ENCODE measurements at places on chromosomes 12 and 14.

- DNase-seq: no peak
These were observed 39.3 kb upstream of the RTRAF start for GRCh38 chr14:51950007-51950406.

GRCh38 chr14:64880221-64881121 is 764 bp upstream of the SPTB start:
- peak; percentile 14 for DNase-seq

DNA sequence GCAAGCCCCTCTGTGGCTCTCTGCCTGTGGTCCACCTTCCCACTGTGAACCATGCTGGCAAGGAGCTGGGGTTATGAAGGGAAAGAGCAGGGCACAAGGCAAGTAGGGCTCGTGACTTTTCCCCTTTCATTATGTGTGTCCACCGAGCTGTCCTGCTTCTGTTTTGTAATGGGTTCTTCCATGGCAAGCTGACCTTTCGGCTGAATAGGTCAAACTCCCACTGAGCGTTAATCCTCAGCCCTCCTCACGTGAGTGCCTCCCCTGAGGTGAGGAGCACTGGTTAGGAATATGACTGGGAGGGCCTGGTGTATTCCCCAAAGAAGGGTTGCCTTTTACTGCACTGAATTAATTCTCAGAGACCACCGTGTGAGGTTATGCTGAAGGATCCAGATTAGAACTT is 424.3 kb downstream of the NPAS3 start:
- no peak for DNase-seq

DNA sequence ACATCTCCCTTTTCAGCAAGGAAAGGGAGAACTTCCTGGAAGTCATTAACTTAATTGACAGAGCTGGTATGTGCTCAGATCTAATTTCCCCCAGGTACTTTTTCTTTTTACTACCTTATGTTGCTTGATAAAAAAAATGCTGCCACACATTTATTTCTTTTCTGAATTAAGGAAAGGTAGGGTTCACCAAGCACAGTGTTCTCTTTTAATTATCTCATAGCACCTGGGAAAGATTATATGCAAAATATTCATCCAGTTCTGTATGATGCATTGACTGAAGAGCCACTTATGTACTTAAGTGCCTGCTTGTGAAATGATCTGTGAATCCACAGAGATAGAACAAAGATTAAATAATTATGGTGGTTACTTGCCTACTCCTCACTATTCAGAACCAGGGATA is 25.1 kb downstream of the KCNC2 start:
- no peak for DNase-seq

- DNase-seq: peak; percentile 18
These were observed at the start of gene ISM2 for GRCh38 chr14:77498120-77498979. ISM2 (minus strand) TSS chr14:77498816; CDS start chr14:77498793, 23 bp downstream.

GRCh38 chr12:66392266-66392915 is 90.1 kb downstream of the HELB start:
- no peak for DNase-seq

GRCh38 chr12:59808317-59808910 is 212.6 kb downstream of the SLC16A7 start:
- DNase-seq: no peak

DNA sequence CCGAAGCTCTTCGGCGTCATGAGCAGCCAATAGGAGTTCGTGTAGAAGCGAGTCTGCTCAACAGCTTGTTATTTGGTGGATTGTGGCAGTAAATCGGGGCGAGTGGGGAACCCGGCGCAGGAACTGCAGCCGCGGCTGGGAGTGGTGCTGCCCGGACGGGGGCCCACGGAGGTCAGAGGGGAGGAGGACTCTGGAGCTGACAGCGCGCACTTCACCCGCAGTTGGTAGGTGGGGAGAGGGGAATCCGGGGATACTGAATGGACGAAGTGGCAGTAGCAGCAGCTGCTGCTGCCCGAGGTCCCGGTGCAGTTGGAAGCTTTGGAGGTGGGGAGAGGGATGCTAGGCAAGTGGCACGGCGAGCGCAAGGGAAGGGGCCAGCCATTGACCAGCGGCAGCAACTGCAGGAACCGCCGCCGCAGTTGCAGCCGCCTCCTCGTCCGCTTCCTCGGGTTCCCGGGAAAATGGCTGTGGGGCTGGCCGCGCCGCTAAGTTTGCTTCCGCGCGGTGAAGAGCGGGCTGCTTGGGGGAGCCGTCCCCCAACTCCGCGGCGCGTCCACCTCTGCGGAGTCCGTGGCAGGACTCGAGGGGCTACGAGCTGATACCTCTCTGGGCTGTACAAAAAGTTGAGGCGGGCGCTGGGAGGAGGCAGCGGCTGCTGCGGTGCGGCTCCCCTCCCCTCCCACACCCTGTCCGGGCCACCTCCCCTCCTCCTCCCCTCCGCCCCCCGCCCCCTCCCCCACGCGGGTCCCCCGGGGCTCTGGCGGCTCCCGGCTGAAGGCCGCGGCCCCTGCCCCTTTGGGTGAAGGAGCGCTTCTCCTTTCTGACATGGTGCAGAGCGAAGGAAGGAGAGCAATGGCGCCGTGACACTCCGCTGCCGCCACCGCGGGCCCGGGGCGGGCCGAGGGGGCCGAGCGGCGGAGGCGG is at the start of gene ARID4A:
ARID4A (plus strand) TSS at position 79 of the 924 bp plus-strand sequence. CDS start 1,300 bp downstream, outside the sequence.
- peak; percentile 59 for DNase-seq

- DNase-seq: no peak
These were observed 3.1 kb downstream of the FKBP4 start for GRCh38 chr12:2797721-2798418.

DNA sequence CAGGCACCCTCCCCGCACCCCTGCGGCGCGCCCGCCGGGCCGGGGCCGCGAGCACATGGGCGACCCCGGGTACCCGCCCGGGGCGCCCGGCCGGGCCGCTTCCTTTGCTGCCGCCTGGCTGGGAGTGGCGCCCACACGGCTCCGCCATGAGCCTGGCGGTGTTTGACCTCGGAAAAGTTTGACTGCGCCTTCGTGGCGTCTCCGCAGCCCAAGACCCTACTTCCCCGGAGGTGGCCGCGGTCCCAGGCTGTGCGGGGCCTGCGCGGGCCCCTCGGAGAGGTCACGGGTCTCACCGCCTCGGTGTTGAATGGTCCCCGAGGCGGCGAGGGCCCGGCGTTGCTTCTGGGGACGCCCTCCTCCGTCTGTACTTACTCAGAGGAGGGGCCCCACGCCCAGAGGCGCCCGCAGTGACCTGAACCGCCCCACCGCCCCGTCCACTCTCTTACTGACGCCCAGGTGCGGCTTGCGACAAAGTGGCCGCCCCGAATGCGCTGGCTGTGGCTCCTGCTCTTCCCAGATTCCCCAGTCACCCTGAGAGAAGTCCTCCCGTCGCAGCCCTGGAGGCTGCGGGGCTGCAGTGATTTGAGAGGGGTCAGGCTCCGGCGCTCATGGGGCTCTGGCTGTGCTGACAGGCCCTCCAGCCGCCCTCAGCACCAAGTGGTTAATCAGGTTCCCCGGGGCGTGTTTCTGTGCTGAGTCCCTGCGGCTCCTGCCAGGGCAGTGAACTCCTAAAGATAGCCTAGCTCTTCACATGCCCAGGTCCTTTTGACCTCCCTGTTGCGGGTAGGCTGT is 5.8 kb downstream of the KMT5A start:
- DNase-seq: peak; percentile 23

GRCh38 chr12:87047691-87048090 is 791.5 kb upstream of the MGAT4C start:
- no peak for DNase-seq

GRCh38 chr14:100715803-100716202 is 10.9 kb upstream of the DLK1 start:
- DNase-seq: no peak

GRCh38 chr12:130970165-130970907 is 16.6 kb downstream of the ADGRD1 start:
- DNase-seq: no peak

- no peak for DNase-seq
These were observed 75.0 kb downstream of the TGFB3 start for GRCh38 chr14:75906680-75907280.

- no peak for DNase-seq
These were observed 76.3 kb downstream of the RIMBP2 start for GRCh38 chr12:130639476-130640424.

- DNase-seq: no peak
These were observed 65.2 kb downstream of the WIF1 start for GRCh38 chr12:65055859-65056258.

- no peak for DNase-seq
These were observed 18.0 kb upstream of the PRPF39 start for GRCh38 chr14:45065956-45066355.

GRCh38 chr12:9634177-9634803 is 26.6 kb upstream of the KLRB1 start:
- DNase-seq: peak; percentile 27

GRCh38 chr14:77037215-77037937 is 8.9 kb upstream of the IRF2BPL start:
- DNase-seq: no peak

DNA sequence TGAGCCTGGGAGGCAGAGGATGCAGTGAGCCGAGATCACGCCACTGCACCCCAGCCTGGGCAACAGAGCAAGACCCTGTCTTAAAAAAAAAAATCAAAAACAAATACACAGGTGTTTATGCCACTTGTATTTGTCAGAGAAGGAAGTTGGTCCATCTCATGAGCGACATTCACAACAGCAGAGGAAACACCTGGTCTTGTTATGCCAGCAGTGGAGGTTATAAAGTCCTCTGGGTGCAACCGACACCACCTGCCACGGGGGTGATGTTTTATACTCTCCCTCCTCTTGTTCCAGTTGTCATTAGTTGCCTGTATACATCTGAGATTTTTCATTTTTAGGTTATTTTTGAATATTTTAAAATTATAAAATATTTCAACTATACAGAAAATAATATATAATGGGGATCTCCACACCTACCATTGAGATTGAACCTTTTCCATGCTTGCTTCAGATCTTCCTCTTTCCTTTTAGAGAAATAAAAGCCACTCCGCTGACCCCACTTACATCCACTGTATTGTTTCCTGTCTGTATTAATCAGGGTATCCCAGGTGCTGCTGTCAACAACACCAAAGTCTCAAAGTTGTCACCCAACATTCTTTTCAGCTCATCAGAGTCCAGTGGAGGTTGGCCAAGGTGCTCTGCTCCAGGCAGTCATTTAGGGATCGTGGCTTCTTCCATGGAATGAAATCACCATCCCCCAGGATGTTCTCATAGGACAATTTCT is 65.1 kb downstream of the RNFT2 start:
- DNase-seq: no peak

DNA sequence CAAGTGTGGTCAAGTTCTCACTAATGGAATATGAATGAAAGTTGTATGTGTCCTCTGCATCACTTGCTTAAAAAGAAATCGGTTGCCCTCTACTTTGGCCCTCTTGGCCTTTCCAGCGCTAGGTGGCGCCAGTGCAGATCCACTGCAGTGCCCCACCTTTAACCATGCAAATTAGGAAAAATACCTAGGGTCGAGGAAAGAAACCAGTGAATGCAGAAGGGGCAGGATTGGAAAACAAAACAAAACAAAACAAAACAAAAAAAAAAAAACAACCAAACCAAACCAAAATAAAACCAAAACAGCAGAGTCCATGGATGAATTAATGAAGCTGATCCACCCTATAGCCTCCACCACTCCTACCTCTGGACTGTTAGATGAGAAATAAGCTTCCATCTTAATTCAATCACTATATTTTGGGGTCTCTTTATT is 12.9 kb upstream of the NEMF start:
- DNase-seq: peak; percentile 41

- no peak for DNase-seq
These were observed 121.8 kb downstream of the BBS10 start for GRCh38 chr12:76226397-76226796.

- DNase-seq: no peak
These were observed 53.0 kb downstream of the YLPM1 start for GRCh38 chr14:74816124-74816523.

DNA sequence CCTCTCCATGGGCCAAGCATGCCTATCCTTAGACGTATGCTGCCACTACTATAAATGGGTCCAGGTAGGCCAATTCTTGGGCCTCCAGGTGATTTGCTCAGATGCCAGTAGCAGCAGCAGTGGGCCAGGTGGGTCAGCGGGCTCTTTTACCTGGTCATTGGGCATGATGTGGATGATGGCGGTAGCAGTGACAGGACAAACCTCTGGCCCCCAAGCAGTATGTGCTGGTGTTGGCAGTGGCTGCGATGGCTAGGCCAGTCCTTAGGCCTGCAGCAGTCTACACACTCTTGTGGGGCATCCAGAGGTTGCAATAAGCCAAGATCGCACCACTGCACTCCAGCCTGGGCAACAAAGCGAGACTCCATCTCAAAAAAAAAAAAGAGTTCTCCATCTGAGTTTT is 19.1 kb upstream of the VASH1 start:
- DNase-seq: no peak

DNA sequence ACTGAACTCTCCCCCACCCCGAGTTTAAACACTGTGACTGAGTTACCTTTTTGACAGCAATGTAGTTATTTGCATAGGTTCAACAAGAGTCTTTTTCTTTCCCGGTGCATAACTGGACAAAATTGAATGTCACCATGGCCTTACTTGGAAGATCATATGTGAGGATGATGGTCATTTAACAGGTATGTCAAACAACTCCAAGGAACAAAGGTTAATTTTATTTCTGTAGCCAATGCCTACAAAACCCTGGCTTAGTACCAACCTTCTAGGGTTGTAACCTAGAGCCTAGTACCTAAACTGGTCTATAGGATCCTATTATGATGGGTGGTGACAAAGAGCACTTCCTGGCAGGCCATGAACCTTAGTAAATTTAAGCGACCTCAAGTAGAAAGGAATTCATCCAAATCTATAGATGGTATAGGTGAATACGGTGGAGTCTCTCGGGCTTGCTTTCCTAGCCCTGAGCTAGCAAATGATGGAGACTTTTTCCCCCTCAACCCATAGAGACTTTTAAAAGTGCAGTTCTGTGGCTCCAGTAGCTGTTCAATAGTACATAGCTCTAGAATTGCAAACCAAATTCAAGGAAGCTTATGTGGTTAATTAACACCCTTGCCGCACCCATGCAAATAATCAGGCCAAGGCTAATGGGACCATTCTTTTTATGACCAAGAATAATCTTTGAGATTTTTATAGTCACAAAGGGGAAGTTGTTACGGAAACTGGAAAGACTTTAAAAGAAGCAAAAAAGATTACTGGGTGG is 89.0 kb downstream of the SLC38A1 start:
- no peak for DNase-seq

- no peak for DNase-seq
These were observed 11.0 kb upstream of the PLEKHG3 start for GRCh38 chr14:64692986-64693809.

DNA sequence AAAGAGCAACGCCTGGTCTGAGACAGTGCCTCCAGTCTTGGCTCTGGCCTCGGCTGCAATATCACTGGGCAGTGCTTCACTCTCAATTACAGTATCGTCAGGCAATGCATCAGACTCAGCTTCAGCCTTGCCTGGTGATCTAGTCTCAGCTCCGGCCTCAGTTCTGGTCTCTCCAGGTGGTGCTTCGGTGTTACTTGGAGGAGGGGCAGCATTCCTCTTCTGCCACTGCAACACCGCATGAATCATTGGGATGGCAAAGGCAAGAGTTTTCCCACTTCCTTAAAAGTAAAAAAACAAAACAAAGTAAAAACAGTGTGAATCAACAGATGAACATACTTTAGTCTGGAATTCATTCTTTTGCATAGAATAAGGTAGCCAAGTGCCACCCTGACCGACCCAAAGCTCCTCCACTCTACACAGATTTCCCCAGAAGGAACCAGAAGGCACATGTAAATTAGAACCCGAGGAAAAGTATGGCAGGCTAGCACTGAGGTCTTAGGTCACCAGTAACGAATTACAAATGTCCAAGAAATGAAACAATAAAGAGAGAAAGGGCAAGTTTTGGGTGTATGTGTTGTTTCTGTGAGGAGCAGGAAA is 18.6 kb downstream of the DDX24 start:
- no peak for DNase-seq
